GM03348 (cell line): ENCODE measurements at places on chromosomes 3 and 15.

GRCh38 chr3:23114432-23114831 is 88.7 kb upstream of the UBE2E2 start:
- no peak for DNase-seq

DNA sequence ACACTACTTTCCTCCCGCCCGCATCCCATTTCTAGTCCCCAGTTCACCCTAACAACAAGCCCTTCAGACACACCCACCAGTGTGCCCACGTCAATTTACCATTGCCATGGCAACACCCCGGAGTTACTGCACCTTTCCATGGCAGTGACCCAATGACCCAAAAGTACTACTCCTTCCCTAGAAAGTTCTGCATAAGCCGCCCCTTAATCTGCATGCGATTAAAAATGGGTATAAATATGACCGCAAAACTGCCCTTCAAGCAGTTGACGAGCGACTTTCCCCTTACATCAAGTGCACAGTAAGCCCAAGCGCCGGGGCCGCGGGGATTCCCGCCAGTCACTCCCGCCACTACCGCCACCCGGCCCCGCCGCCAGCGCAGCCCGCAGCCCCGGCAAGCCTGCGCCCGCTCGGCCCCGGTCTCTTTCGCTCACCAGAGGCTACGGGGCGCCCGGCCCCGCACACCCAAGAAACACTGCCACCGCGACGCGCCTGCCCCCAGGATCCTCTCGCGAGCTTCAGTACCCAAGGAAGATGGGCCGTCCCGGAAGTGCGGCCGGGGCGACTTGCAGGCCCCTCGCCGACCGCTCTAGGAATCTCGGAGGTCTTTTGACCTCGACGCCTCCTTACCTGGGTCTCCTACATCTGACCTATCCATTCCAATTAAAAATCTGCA is 27.2 kb upstream of the ZNF502 start:
- peak; percentile 87 for DNase-seq

- DNase-seq: no peak
These were observed 176.3 kb downstream of the STT3B start for GRCh38 chr3:31709005-31709404.

- DNase-seq: peak; percentile 28
These were observed 23.7 kb downstream of the HDC start for GRCh38 chr15:50241684-50242450.

- no peak for DNase-seq
These were observed 40.6 kb downstream of the PRR20G start for GRCh38 chr3:127247292-127247691.
